ENCODE measurements at places on chromosomes 4 and X.

- DNase-seq, result peak; percentile 9
Measured at GRCh38 chrX:65723706-65724105, 56.3 kb downstream of the MSN start.

GRCh38 chr4:2261853-2262144, at the start of gene MXD4:
Gene MXD4 (minus strand): TSS chr4:2262109. CDS start chr4:2261980, 129 bp downstream.
- DNase-seq, result no peak

GRCh38 chr4:176438401-176438800, 118.6 kb downstream of the SPCS3 start:
- DNase-seq, result no peak

DNA sequence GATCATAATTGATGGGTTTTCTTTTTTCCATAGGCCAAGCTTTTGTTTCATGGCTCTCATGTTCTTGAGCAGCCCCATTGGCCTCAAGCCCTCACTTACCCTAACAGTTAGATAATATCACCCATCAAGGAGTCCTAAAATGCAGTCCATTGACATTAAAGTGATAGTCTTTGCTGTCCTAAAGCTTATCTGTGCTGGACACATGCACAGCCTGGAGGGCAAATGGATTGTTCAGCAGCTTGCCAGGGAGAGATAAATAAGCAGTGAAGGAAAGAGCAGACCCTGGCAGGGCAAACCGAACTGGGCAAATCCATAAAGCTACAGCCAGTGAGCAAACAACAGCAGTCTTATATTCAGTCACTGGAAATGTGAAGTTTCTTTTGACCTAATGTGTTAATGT, 199.6 kb upstream of the MID1 start:
- DNase-seq, result no peak

DNA sequence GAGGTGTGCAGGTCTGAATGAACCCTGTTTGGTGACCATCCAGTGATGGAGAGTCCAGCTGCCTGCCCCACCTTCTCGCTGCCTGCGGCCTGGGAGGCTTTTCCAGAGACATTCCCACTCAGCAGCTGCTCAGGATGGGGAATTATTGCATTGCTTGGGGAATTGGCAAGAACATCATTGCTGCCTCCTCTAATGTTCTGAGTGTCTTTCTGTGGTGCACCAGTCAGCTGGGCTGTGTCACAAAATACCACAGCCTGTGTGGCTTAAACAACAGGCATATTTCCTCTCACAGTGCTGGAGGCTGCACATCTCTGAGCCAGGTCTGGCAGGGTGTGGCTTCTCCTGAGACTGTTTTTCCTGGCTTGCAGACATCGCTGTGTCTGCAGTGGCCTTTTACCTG, 86.8 kb upstream of the AFAP1 start:
- DNase-seq, result no peak

DNA sequence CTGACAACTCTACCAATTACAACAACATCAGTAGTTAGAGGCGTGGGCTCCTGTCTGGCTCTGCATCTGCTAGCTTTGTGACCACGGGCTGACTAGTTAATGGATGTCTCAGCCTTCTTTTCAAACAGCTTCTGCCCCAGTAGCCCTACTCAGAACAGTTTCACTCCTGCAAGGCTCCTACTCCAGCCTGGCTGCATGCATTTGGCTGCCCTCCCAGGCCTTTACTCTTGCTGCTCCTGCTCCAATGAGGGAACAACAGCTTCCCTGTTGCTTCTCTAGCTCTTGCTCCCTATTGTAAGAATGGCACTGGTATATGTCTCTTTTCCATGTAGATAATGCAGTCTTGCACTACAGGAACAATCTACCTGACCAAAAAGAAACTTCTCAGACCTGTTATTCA, 93.3 kb downstream of the TTC29 start:
- no peak for DNase-seq
